CD4-positive, alpha-beta T cell treated with Interleukin-2 at 100 ng/mL for 4 hours (primary cell): ENCODE measurements at places on chromosomes 12 and 14.

DNA sequence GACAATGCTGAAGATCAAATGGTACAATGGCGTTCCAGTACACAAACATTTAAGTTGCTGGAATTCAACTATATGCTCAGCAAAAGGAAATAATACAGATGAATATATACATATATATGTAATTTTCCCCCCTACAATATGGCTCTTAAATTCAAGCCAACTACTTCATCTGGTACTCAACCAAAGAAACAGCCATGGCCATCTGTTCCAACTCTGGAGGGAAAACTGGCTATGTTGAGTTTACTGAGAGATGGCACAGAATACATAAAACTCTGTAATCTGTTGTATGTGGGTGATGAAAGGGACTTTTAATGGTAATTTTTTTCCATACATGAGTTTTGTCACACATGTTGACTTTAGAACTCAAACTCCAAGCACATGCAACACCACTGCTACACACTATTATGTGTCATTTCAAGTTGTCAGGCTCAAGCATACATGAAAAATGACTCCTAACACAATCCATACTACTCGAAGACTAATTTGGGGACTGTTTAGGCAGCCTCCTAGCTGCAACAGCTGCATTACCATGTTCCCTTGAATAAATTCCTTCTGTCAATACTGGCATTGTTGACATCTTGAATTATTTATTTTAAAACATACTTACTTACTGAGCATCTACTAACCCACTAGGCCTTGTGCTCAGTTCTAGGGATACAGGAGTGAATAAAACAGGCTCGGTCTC is 38.2 kb upstream of the MAP3K9 start:
- no peak for DNase-seq

DNA sequence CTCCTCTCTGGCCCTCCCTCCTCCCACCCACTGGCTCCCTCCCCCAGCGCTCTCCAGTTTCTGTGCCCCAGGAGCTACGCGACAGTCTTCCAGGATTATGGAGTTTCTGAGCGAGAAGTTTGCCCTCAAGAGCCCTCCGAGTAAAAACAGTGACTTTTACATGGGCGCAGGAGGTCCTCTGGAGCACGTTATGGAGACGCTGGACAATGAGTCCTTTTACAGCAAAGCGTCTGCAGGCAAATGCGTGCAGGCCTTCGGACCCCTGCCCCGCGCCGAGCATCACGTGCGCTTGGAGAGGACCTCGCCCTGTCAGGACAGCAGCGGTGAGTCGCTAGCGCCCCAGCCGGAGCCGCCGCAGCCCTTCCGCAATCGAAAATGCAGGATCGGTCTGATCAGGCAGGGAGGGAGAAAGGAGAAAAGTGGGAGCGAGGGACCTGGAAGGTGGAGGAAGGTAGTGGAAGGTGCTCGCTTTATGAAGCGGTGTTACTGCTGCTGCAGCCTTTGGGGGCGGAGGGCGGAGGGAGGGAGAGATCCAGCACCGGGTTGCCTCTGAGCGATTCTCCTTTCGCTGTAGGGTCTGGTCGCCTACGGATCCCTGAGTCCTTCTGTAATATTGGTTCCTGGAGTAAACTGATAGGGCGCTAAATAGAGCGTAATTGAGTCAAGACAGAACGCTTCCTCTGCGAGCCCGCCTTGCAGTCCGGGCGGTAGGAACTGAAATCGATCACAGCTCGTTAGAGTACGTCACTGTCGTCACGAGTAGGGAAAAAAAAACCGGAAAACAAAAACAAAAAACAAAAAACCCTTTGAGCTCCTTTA is at the start of gene ALX1:
Gene ALX1, plus strand, starts transcription at position 56 of the 819 bp plus-strand sequence. Its CDS starts 42 bp downstream, at position 98.
- DNase-seq = no peak

- DNase-seq = peak; percentile 66
Measured at GRCh38 chr12:92987362-92987761, 58.3 kb upstream of the EEA1 start.

DNA sequence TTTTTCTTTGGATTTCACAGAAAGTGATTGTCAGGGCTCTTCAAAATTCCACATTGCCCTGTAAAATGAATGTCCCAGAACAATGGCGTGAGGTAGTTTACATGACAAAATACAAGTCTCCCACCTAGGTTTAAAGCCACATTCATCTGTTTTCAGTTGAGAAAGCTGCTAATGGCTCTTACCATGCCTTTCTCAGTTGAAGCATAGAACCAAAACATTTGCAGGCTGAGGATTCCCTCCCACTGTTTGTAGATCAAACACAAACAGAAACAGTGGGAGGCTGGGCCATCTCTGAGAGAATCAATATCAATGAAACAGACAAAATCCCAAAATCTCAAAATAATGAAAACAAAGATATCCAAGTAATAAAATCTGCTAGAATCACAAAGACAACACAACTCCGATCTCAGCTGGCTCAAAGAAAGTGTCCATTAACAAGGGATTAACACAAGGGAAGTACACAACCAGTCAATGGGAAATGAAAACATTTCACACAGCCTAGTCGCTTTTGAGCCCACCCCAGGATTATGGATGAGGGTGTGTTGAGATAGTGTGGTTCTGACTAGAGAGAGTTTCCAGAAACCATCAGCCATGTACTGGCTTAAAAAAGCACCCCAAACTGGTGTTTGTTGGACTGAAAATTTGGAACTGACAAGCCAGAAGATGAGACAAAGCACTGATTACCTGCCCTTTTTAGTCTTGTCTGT is 54.5 kb upstream of the TMEM260 start:
- DNase-seq = no peak

- DNase-seq = no peak
Measured at GRCh38 chr12:130954544-130954831, 781 bp downstream of the ADGRD1 start.

DNA sequence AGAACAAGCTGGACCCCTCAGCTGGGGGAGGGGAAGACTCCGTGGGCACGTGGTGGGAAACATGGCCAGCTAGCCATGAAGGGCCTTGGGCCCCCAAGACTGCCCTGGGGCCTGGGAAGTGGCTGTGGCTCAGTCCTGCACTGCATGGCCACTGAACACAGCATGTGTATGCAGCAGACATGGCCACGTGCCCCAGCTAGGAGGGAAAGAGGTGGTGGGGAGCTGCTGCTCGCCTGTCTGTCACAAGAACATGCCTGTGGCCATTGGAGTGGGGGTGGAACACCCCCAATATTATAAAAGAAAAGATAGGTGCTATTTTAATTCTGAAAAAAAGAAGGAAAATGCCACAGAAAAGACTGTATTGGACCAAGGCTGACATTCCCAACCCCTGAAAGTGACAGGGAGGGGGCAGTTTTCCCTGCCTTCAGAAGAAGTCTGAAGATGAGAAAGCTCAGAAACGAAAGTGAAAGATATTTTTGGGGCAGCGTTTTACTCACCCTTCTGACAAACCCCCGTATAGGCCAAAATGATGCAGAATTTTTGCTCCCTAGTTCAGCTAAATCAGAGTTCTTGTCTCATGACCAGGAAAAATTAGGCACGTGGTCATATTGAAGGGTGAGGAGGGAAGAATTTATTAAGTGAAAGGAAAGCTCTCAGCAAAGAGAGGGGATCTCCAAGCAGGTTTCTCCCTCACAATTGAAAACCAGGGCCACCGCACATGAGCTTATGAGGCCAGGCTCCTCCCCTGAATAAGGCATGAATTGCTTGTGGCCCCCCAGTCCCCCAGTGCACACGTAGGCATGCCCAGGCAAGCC is 35.2 kb upstream of the PCNX1 start:
- peak; percentile 48 for DNase-seq

DNA sequence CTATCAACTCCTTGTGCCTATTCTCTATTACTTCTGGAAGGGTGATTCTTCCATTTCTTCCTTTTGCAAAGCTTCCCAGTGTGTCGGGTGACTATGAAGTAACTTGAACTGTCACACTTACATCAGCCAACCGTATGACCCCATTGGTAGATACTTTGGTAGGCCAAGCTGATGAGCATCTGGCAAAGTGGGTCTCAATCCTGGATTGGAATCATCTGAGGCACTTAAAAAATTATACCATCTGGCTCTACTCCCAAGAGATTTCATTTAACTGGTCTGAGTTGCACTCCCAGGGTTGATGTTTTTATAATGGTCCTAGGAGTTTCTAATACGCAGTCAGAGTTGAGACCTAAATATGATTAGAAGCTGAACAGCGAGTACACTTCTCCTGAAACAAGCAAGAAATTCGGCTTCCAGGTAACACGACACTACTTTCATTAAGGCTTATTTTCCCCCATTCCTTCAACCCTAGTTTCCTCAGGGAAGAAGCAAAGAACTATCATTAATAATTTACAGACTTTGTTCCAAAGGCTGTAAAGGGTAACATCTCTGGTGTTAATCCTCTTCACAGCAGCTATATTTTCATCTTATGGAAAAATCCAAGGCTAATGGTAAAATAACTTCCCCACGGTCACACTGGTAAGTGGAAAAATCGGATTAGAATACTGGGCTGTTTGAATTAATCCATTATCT is 76.8 kb downstream of the PDE6H start:
- no peak for DNase-seq

- no peak for DNase-seq
Measured at GRCh38 chr14:73324533-73324932, 87.2 kb downstream of the PAPLN start.
